CD4-positive, alpha-beta T cell treated with Interleukin-1 beta for 1 hour (primary cell): ENCODE measurements at places on chromosomes 6 and 20.

- DNase-seq, result no peak
These were observed 167.5 kb downstream of the SOD2 start for GRCh38 chr6:159525445-159526025.

DNA sequence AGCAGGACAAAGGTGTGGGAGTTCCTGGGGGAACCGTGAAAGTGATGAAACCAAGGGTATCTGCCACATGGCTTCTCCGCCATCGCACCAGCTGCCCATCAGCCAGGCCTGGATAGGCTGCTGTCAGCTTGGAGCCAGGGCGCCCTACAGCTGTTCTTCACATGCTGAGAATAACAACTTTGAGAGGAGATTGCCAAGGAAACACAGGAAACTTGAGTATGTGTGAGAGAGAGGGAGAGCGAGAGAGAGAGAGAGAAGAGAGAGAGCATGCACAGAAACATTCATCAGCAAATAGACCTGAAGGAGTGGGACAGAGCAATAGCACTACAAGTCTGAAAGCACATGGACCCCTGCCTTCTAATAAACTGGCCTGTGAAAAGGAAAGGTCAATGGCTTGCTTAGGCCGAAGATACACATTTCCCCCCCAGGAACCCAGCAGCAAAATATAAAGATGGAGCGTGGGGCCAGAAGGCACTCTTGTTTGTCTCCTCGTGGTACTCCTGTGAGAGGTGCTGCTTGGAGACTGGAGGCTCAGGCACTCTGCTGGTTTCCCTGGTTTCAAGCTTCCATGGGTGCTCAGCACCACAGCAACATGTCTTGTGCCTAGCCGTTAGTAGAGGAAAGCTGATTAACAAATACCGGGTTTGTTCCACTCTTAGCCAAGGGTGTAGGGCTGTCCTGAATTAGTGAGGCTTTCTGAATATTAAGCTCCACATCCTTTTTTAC is 53.0 kb downstream of the SNAP25 start:
- DNase-seq, result no peak

GRCh38 chr20:10672624-10673127 is 1.1 kb downstream of the JAG1 start:
- peak; percentile 47 for DNase-seq

DNA sequence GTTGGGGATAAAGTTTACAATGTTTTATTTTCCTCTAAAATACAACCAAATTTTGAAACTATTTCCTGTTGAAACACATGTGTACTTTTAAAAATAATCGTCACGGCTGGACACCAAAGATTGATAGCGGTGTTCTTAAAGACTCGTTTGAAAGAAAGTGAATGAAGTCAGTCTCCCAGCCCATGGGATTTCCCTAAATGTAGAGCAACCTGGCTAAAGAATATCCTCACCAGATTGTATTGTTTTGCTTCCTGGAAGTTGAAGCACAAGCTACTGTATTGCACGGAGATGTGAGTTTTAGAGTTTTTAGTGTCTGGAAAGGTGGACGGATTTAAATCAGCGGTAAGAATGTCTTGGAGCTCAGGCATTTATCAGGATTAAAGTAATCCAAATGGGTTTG is 189.5 kb downstream of the THBS2 start:
- no peak for DNase-seq

DNA sequence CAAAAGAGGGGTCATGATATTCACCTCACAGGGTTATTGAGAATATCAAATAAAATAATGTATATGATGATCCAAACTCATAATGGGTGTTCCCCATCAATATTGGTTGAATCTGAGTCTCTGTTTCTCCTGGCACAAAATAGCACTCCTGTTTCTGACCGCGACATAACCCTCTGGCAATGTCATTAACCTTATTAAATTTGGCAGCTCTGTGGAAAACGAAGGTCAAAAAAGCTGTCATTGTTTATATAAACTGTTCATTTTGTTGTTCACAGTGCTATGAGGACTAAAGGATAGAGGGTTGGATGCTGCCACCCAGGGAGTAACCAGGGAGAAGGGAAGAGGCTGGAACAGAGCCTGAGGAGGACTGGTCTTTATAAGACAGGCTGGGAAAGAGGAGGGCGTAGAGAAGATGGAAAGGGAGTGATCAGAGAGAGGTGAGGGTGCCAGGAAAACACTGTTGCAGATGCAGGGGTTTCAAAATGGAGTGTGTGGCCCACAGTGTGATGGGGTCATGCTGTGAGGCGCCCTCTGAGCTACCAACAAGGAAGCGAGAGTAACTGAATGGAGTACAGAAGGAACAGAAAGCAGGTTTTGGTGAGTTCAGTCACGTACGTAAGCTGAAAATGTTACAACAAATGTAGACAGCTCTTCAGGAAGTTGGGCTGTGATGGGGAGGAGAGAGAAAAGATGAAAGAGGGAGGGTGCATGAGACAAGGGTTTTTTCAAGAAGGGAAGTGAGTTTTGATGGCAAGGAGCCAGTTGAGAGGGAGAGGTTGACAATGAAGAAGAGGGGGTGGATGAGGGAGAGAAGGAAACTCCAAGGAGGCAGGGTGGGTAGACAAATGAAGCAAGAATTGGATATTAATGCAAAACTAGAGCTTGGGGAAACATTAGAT is 251.6 kb upstream of the TAB2 start:
- peak; percentile 64 for DNase-seq

- no peak for DNase-seq
These were observed 728 bp downstream of the PSMA7 start for GRCh38 chr20:62142252-62143080.
